NCI-H1092 treated with DMSO at 0.1 percent for 48 hours (cell line): ENCODE measurements at places on chromosomes 1 and 21.

GRCh38 chr1:51957618-51958017 is 32.9 kb downstream of the RAB3B start:
- DNase-seq: peak; percentile 13

- no peak for DNase-seq
Measured at GRCh38 chr1:94009304-94009703, 100.1 kb upstream of the GCLM start.

- peak; percentile 34 for DNase-seq
Measured at GRCh38 chr1:44571712-44572571, 102.3 kb downstream of the TMEM53 start.

GRCh38 chr1:227068883-227069282 is 128.8 kb downstream of the COQ8A start:
- no peak for DNase-seq

DNA sequence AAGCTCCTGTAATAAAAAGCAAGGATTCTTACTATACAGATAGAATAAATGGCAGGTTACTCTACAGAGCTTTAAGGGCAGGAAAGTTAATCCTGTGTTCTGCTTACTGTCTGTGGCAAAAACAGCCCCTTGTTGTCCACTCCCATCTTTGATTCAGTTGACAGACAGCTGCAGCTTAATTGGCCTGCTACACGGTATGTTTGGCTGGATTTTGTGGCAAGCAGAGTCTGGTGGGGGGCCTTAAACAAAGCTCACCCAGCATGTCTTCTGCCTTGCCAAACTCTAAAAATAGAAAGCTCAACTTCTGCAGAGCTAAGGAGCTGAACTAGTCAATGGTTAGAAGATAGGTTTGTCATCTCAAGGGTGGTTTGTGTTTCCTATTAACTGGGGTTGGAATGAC is 407.2 kb downstream of the HLX start:
- no peak for DNase-seq

DNA sequence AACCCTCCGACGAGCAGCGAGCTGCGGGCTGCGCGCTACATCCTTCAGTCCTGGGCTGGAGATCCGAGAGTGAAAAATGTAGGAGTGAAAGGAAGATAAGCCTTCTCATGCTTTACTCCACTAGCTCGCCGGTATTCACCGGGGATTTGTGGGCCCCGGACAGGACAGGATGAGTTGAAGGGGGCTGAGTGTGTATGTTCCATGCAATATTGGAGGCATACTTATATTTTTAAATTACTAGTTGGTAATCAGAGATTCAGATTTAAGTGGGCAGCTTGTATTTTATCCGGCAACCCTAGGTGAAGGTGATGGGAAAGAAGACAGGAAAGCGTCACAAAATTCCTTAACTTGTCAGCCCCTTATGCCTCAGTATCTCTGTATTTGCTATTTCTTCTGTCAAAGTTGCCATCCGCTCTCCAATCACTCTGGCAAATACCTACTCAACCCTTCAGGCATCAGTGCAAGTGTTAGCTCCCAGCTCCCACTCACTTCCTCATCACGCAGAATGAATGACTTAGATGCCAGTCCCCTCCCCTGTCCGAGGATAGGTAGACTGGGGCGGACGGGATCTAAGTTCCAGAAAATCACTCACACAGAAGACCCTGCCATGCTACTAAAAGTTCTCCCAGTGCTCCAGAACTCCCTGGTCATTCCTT is 503 bp upstream of the PIGM start:
- no peak for DNase-seq

- peak; percentile 69 for DNase-seq
Measured at GRCh38 chr1:185646202-185646683, 87.9 kb upstream of the HMCN1 start.

- no peak for DNase-seq
Measured at GRCh38 chr1:175865041-175865766, 121.8 kb upstream of the TNR start.

DNA sequence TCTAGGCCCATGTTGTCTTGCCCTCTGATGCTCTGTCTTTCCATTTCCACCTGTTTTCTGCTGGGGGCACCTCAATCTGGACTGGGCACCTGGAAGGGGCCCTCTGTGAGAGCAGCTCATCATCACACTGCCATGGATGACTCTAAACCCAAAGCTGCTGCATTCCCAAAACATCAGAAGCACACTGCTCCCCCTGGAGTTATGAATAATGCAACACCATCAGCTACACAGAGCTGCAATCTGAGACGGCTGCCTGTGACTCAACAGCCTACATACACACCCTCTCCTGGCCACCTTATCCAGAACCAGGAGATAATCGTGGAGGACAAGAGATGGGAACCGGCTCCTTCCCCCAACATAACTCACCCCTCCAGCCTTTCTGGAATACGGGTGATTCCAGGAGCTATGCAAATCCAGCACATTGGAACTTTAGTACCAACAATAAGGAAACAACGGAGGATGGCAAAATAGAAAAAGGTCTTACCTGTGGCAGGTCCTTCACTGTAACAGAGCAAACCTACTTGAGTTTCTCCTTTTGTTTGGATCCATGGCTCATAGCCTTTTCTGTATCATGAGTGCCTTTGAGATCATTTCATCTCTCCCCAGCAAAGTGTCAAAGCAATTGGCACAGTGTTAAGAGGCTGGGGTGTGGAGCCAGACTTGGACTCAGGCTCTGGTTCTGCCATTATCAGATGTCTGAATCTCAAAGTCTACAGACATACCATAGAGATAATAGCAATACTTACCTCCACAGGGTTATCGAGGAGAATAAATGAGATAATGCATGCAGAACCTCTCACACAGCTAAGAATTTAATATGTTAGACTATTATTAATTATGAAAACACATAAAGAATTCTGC is 29.3 kb downstream of the AK2 start:
- peak; percentile 19 for DNase-seq

DNA sequence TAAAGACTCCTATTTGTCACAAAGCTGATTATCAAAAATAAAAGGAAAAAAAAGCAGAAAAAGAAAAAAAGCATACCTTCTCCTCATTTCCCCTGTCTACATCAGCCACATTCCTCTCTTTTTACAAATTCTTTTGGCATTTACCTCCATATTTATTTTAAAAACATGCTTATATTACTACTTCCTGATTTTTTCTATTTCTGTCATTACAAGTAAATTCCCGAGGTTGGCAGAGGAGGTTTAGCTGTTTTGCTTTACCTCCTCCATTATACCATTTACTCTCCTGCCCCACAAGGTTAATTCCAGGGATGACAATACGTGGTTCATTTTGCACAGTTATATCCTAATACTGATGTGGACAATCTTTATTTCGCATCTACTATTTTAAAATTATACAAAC is 26.3 kb upstream of the CD34 start:
- no peak for DNase-seq

DNA sequence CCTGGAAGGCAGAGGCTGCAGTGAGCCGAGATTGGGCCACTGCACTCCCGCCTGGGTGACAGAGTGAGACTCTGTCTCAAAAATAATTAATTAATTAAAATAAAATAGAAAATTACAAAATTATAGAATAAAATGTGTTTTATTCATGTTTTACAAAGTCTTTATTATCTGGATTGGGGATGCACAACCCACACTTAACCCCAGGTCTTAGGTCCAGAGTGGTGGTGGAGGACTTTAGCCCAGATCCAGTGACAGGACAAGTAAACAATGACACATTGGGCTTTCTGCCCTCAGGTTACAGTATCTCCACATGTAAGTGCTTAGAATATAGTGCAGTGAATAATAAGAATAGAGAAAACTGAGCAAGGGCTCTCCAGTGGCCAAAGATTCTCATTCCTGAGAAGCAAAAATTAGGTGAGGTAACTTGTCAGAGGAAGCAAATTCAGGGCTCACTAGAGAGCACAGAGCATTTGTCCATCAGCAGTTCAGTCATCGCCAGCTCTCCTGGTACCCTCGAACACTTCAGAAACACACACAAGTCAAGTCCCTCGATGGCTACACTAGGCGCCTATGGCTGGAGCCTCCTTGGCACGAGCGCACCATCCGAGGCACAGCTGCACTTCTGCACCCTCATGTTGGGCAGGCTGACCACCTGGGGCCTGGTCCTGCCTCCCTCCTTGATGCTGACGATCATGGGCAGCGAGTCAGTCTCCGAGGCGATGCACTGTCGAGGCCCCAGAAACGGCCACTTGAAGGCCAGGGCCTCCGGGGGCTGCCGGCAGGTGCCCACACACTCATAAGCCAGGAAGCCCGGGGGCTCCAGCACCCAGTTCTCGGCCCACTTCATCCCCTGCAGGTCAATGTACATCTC is 2.6 kb downstream of the LEFTY1 start:
- no peak for DNase-seq

DNA sequence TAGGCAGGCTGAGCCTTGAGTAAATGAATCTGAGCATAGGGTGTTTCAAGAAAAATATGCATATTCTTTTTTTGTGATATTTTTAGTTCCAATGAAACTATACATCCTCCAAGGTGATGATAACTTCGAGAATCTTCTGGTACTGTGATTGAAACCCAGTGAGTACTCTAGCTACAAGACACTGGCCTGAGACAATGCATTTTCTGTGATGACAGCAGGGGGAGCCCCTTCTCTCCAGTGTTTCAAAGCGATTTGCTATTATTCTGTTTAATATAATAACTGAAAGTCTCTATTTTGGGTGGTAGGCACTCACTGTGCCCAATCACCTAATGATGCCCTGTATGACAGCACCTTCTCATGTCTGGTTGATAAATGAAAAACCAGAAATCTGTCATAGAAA is 12.1 kb downstream of the IRF2BP2 start:
- peak; percentile 74 for DNase-seq
